ENCODE measurements at places on chromosomes 11 and 22.

- no peak for DNase-seq
These were observed 268.7 kb upstream of the CCDC90B start for GRCh38 chr11:83554876-83555275.

DNA sequence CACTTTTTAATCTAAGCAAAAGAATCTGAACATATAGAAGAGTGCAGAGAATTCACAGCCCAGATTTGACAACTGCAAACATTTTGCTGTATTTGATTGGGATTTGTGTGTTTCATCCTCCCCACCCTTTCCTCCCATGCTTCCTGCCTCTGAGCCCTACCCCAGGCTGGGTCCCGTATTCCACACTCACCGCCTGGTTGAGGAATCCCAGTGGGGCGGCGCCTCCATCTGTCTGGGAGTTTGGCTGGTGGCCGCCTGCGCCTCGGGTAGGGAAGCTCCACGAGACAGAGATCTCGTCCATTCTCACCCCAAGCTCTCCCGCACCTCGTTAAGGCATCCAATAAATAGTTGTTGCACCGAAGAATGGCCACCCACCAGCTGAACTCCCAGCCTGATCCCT is 105.9 kb upstream of the SLC22A12 start:
- DNase-seq, result no peak

DNA sequence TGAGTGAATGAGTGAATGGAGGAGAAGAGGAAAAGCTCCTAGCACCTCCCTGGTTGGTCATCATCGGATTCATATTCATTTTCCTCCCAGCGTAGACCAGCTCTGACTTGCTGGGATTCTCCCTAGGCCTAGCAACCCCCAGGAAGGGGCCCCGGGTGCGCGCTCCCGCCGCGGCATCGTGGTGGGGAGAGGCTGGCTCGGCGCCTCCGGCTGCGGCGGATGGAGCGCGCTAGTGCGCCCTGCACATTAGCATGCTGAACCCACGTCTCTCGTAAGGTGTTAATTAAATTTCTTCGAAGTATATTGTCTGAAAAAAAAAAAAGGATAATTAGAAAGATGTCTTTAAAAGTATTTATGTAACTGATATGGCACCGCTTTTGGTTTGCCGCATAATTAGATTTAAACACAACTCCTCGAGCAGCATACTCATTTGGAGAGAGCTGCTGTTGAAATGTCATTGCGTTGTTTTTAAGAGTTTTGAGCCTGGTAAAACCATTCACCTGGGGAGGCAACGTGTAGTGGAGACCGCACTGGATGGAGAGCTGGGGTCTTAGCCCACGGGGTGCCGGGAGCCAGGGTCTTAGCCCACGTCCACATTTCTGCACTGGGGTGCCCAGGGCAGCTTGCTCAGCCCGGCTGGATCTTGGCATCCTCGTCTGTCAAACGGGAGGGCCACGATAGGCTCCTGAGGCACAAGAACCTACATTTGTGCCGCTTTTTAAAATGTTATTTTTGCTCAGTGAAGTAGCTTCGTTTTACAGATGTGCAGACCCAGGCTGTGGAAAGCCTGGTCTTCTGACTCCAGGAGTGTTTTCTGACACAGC is 21.8 kb downstream of the MPPED1 start:
- no peak for DNase-seq

DNA sequence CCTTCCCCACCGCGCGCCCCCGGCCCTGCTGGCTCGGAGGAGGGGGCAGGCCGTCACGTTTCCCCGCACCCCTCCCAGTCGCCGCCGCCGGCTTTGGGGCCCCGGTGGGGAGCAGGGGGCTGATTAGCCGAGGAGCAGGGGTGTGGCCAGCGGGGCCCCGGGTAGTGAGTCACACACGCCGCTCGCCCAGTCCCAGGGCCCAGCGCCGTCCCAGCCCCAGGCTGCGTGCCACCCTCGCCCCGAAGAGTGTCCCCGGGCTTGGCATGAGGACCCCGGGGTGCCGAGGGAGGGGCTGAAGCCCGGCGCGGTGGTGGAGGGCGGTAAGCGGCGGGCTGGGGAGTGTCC is 34.4 kb downstream of the PRDM11 start:
- no peak for DNase-seq

DNA sequence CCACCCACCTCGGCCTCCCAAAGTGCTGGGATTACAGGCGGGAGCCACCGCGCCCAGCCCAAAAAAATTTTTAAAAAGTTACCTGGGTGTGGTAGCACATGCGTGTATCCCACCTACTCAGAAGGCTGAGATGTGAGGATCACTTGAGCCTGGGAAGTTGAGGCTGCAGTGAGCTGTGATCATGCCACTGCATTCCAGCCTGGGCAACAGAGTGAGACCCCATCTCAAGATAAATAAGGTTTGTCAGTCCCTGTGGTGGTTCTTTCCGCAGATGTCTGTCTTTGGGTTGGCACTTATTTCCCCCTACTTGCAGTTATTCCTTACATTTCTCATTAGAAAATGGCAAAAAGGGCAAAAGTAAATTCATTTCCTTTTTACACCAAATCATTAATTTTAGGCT is 8.0 kb downstream of the MARK2 start:
- DNase-seq, result no peak

DNA sequence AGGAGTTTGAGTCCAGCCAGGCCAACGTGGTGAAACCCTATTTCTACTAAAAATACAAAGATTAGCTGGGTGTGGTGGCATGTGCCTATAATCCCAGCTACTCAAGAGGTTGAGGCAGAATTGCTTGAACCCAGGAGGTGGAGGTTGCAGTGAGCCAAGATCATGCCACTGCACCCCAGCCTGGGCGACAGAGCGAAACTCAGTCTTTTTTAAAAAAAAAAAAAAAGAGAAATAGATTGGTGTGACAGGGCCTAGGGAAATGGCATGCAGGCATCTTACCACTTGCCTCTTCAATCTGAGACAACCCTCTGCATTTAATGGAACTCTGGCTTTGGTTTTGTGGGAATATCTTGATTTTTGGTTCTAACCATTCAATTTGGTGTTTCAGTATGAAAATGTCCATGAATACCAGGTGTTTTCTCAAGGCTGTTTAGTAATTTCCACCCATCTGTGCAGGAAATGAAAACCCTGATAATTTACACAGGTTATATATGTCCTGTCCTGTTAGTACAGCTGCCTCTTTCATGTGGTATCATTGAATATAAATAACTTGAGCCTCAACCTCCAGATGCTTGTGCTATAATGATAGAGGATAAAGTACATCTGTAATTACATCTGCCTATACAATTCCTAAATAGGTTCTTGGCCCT is 8.4 kb downstream of the XBP1 start:
- DNase-seq, result no peak

GRCh38 chr11:117443266-117444186 is 115.9 kb downstream of the CEP164 start:
- DNase-seq, result no peak

DNA sequence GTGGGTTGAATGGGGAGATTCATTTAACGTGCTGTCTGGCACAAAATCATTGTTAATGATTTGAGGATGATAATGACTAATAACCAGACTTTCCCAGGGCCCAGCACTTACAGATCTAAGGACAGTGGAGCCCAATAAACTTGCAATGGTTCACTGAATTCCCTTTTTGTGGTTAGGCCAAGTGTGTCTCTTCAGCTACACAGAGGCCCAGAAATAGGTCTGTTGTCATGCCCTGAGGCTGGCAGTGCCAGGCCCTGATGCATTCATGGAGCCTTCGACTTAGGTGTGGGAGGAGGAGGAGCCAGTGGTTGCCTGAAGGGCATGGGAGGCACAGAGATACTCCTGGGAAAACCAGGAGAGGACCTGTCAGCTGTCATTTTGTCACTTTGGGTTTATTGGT is 56.1 kb downstream of the KIAA1671 start:
- DNase-seq, result no peak

GRCh38 chr11:61061081-61061826 is 41.0 kb upstream of the CD5 start:
- DNase-seq, result peak; percentile 48

DNA sequence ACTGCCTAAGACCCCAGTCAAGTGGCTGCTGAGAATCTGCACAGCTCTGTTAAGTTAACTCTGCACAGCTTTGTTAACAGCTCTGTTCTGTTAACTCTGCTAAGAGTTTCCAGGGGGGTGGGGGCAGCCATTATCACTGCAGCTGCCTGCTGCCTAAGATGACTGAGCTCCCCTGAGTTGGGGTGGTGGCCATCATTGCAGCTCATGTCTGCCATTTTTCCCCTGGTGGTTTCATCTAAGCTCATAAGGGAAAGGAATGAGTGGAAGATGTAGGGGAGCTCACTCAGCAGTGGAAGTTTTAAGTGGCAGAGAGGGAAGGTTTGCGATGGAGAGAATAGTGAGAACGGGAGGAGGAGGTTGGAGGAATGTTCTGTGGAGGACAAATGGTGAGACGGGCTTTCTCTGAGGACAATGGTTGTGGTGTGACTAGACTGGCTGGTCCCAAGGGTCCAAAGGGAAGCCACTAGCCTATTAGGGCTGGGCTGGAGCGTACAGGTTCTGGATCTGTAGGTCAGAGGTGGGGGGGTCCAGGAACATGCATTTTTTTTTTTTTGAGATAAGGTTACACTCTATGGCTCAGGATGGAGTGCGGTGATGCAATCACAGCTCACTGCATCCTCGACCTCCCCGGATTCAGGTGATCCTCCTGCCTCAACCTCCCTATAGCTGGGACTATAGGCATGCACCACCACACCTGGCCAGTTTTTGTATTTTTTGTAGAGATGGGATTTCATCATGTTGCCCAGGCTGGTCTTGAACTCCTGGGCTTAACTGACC is 13.5 kb upstream of the PLET1 start:
- no peak for DNase-seq

- DNase-seq, result no peak
These were observed 2.5 kb downstream of the NCF4 start for GRCh38 chr22:36863281-36863680.

DNA sequence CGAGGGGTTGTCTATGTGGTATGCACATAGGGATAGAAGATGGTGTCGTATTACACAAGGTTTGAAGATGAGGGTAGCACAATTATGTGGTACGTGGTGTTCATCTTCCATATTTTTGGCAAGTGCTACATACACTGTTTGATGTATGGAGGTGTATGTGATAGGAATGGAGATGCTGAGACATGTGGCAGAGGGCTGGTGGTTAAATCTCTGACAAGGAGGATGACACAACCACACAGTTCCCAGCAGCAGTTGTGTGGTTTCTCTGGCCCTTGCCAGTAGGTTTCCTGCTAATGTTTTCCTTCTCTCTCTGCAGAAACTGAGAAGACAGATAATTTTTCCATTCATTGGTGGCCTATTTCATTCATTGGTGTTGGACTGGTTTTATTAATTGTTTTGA is 17.0 kb downstream of the NCR3LG1 start:
- DNase-seq, result no peak

GRCh38 chr22:49303061-49303735 is 524.5 kb downstream of the BRD1 start:
- DNase-seq, result no peak

GRCh38 chr22:24077416-24077815 is 66.3 kb downstream of the CABIN1 start:
- DNase-seq, result no peak

- DNase-seq, result no peak
These were observed 8.4 kb downstream of the DAGLA start for GRCh38 chr11:61688365-61689163.

- DNase-seq, result no peak
These were observed 140.8 kb upstream of the ZBED5 start for GRCh38 chr11:10998674-10999073.

GRCh38 chr11:62151737-62152102 is 27.9 kb downstream of the INCENP start:
- DNase-seq, result no peak

DNA sequence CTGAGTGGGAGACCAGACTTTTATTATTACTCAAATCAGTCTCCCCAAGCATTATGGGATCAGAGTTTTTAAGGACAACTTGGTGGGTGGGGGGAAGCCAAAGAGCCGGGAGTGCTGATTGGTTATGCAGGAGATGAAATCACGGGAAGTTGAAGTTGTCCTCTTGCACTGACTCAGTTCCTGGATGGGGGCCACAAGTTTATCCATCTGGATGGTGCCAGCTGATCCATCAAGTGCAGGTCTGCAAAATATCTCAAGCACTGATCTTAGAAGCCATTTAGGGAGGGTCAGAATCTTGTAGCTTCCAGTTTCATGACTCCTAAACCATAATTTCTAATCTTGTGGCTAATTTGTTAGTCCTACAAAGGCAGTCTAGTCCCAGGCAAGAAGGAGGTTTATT is 53.5 kb upstream of the LMO1 start:
- DNase-seq, result no peak

DNA sequence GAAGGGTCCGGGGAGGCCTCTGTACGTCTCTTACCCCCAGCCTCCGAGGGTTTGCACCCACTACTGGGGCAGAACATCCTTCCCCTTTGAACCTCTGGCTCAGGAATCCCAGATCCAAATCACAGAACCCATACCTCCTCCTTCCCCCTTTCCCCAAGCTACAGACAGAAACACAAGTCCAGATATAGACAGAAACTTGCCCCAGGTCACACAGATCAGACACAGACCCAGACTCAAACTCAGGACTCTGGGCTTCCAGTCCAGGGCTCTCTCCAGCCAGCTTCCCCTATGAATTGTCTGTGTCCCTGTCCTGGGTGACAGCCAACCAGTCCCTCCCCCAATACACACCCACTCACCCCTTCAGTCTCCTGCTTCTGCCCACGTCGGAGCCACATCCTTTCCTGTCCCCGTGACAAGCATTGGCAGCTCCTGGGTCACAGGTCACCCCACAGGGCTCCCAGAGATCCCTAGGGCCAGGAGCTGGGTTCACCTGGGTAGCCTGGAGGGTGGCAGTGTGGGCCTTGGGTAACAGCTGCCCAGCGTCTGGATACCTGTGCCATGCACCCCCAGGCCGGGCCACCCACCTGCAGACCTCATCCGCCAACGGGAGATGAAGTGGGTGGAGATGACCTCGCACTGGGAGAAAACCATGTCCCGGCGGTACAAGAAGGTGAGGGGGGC is 772 bp downstream of the TBC1D10C start:
- DNase-seq, result peak; percentile 19

GRCh38 chr11:79441461-79441875 is 638 bp upstream of the TENM4 start:
- no peak for DNase-seq

DNA sequence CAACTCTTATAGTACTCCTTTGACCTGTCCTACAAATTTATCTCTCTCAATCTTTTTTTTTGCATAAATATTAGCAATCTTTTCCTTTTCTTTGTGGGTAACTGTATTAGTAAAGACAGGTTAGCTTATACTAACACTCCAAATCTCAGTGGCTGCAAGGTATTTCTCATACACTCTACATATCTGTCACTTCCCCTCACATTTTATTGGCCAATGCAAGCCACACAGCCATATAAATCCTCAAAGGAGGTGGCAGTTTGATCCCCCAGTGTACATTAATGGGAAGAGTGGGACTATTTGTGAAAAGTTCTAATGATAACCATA is 42.6 kb upstream of the EED start:
- DNase-seq, result no peak

- no peak for DNase-seq
These were observed 306.6 kb downstream of the BUD13 start for GRCh38 chr11:116466191-116466590.

- DNase-seq, result no peak
These were observed 20.3 kb upstream of the APLP2 start for GRCh38 chr11:130049328-130049771.
